ENCODE measurements at places on chromosomes 1 and 21. TPM values are rescaled to one million over a fixed set of nuclear protein-coding genes. Genes with fewer than 3 reads are reported as not detected.

Gene MPL
- not detected for total RNA-seq

Gene FAM110D
- total RNA-seq = not detected

DNA sequence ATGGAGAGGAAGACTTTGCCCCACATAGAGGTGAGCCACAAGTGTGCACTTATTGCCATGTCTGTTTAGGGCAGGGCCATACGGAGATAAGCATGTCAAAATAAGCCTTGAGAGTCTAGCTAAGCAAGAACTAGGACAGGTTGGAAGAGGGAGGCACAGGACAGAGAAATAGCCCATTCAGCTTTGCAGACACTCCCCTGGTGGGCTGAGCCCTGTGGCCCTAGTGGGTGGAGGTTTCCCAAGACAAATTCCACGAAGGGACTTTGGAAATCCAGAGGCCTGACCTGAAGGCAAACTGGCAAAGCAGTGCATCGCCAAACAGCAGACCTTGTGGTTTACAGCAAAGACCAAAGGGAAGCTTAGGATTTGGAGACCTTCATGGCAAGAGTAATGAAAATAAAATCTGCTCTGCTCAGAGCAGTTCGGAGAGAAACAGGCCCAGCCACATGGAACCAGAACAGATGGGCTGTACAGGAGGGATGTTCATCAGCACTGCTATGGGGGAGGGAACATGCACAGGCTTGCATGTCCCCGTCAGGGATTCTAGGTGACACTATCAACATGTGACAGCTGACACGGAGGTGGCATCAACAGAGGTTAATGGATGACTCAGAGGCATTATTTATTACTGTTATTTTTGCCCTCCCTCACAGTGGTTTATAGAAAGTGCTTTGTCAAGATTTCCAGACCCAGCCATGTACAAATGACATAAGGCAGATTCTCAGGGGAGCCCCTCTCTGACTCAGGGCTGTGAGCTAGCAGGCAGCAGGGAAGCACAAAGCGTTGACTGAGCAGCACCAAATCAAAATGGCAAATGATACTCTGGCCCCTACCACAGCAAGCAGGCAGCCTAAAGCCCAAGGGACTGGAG lies 90.1 kb upstream of the IRF2BP2 start:
- H3K4me1 ChIP-seq = no peaks in the 10 kb centered on the region
- H3K36me3 ChIP-seq = peaks cover 3% of the 10 kb centered on the region
- no peak overlapping the region for H3K27ac ChIP-seq
- peaks cover 5% of the 10 kb centered on the region for H3K27me3 ChIP-seq

Gene PLPP3
- 0.50 TPM for total RNA-seq

GRCh38 chr1:203799971-203800370 lies 4.5 kb downstream of the ZBED6 start:
- H3K4me1 ChIP-seq = peaks cover 47% of the 10 kb centered on the region
- peaks cover 61% of the 10 kb centered on the region for H3K36me3 ChIP-seq
- H3K27me3 ChIP-seq = no peaks in the 10 kb centered on the region
- DNase-seq = no peak
- no peak overlapping the region for H3K4me3 ChIP-seq
- no peak overlapping the region for H3K27ac ChIP-seq

GRCh38 chr1:185916861-185917260 lies 182.7 kb downstream of the HMCN1 start:
- no peak for DNase-seq
- H3K36me3 ChIP-seq = no peaks in the 10 kb centered on the region

Gene LENEP
- 1.1 TPM for total RNA-seq

Gene PFKL
- total RNA-seq = 183 TPM

Gene CLCA4
- total RNA-seq = not detected

- DNase-seq = no peak
- H3K27ac ChIP-seq = no peak overlapping the region
- H3K36me3 ChIP-seq = no peaks in the 10 kb centered on the region
- no peaks in the 10 kb centered on the region for H3K27me3 ChIP-seq
These were observed 46.6 kb downstream of the WLS start for GRCh38 chr1:68185743-68186142.

DNA sequence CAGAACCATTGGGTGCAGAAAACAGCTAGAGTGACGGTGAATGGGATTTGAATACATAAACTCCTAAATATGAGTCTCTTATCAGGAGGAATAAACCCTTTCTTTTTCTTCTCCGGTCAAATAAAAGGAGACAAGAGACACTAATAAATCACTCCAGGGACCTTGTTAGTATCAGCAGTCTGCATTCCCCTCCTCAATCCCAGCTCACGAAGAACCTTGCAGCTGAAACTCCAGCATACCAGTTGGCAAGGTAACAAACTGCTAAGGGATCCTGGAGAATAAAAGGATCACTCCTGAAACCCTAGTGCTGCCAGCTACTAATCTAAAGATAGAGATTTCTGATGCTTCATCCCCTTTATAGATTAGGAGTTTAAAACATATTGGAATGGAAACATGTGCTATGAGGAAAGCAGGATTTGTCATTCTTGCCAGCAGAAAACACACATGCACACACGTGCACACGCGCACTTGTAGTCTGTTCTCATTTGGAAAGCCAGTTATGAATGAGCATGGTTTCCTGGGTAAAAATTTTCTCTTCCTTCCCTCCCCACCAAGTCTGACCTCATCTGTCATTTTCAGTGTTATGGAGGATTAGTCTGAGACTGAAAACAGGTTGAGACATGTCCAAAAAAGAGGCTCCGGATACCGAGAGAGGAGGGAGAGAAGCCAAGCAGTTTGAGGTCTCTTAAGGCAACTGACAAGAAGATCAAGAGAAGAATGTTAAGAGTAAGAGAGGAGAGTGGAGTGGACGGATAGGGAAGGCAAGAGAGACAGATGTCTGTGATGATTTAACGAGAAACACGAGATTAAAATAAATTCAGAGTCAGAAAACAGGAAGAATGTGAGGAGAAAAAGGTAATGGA lies 10.9 kb downstream of the IER5 start:
- peak overlapping the region; percentile 89 for H3K27ac ChIP-seq
- H3K27me3 ChIP-seq = no peaks in the 10 kb centered on the region
- peaks cover 79% of the 10 kb centered on the region for H3K4me1 ChIP-seq
- peak overlapping the region; percentile 45 for H3K4me3 ChIP-seq

Gene SPRR3
- total RNA-seq = not detected

Gene KCNT2
- not detected for total RNA-seq

DNA sequence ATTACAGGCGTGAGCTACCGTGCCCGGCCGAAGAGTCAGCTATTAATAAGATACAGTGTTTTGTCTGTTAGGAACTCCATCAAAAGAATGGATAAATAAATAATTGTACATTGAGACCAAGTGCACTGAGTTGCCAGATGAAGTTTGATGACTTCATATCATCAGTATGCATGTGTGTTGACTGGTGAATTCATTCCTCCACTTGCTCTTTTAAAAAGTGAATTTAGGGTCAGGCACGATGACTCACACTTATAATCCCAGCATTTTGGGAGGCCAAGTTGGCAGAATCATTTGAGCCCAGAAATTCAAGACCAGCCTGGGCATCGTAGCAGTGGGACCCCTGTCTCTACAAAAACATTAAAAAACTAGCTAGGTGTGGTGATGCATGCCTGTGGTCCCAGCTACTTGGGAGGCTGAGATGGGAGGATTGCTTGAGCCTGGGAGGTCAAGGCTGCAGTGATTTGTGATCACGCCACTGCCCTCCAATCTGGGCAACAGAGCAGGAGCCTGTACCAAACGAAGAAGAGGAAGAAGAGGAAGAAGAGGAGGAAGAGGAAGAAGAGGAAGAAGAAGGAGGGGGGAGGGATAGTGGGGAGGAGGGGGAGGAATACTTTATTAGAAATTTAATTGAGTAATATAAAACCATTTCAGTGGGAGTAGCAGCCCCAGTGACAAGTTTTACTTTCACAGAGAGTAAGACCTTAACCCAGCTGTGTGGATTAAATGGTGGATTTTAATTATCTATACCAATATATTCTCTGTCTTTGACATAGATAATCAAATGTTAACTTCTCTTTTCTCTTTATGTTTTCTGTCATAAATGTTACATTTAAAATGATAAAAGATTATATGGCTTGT lies 74.9 kb downstream of the CCDC18 start:
- DNase-seq = no peak
- H3K27me3 ChIP-seq = no peaks in the 10 kb centered on the region
- no peak overlapping the region for H3K4me3 ChIP-seq
- no peak overlapping the region for H3K27ac ChIP-seq

- H3K4me1 ChIP-seq = no peaks in the 10 kb centered on the region
- H3K36me3 ChIP-seq = peaks cover 4% of the 10 kb centered on the region
- no peak overlapping the region for H3K4me3 ChIP-seq
- H3K27me3 ChIP-seq = peaks cover under 1% of the 10 kb centered on the region
- DNase-seq = no peak
These were observed 14.6 kb downstream of the SYF2 start for GRCh38 chr1:25217598-25218232.

- H3K27me3 ChIP-seq = no peaks in the 10 kb centered on the region
- peaks cover 6% of the 10 kb centered on the region for H3K4me1 ChIP-seq
- H3K27ac ChIP-seq = no peak overlapping the region
- H3K36me3 ChIP-seq = peaks cover 28% of the 10 kb centered on the region
- DNase-seq = no peak
These were observed 57.3 kb downstream of the PKN2 start for GRCh38 chr1:88741413-88741812.
